ENCODE measurements at places on chromosomes 12 and 14.

DNA sequence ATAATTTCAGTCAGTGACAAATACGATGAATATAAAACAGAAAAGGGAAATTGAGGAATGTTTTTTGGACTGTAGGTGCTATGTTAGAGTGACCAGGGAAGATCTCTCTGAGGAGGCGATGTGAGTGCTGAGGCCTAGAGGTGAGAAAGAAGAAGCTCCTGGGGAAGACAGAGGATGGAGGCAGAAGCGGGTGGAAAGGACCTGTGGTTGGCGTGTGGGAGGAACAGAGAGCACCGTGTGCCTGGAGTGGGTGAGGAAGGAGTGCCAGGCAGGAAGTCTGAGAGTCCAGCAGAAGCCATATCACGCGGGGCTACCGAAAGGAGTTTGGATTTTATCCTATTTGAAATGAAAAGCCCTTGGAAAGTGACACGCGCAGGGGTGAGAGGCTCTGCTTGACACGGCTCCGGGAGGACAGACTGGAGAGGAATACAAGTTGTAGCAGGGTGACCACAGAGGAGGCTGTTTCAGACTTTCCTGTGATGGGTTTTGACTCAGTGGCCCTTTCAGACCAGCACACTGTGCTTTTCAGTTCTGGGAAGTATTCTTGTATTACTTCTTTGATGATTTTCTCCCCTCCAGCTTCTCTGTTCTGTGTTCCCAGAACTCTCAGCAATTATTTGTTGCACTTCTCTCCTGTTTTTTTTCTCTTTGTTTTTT lies 96.9 kb downstream of the VRK1 start:
- no peak for DNase-seq

DNA sequence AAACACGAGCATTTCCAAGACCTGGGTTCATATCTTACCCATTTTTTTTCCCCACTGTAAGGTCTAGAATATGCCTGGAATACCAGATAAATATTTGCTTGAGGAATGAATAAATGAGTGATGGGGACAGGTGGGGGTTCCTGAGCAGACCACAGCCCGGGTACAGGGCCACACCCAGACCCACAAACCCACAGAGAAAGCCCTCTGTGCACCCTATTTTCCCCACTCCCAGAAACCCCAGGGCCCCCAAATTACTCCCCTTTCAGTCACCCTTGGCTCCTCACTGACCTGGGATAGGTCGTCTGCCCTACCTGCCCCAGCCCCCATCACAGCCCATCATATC lies 66.5 kb upstream of the DDX11 start:
- no peak for DNase-seq

GRCh38 chr12:71938728-71939385 lies at the start of gene TPH2:
TPH2 (plus strand) TSS chr12:71938845; CDS start chr12:71938987, 142 bp downstream.
- DNase-seq = no peak

- no peak for DNase-seq
These were observed 37.0 kb upstream of the EIF5 start for GRCh38 chr14:103296987-103297386.

- DNase-seq = no peak
These were observed 5.5 kb upstream of the DIO2 start for GRCh38 chr14:80216818-80217217.

GRCh38 chr14:24735984-24736630 lies 102.1 kb upstream of the GZMB start:
- no peak for DNase-seq

GRCh38 chr12:56206452-56207166 lies 15.1 kb downstream of the RNF41 start:
- no peak for DNase-seq

DNA sequence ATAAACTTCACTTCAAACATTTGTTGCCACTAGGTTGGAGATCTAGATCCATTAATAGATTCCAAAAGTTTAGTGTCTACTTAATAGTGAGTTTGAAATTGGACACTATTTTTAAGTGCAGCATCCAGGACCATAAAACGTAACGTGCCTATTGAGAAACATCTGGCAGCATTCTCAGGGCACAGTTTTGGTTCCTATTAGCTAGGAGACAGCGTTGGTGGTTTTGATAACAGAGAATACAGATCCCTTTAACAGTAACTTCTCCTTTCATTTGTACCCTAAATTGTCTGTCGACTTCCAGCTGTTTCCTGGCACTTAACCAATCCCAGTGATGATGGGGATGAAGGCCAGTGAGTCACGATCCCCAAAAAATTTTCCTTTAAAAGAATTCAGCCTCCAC lies 25.8 kb downstream of the KCNK10 start:
- DNase-seq = no peak

GRCh38 chr14:59187802-59188460 lies 536 bp upstream of the DAAM1 start:
- peak; percentile 18 for DNase-seq

DNA sequence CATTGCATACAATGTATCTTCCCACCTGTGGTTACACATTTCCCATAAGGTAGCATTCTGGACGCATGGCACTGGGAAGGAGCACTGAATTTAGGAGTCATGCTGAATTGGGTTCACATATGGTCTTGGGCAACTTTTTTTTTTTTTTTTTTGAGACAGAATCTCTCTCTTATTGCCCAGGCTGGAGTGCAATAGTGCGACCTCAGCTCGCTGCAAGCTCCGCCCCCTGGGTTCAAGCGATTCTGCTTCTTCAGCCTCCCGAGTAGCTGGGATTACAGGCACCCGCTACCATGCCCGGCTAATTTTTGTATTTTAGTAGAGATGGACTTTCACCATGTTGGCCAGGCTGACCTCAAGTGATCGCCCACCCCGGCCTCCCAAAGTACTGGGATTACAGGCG lies 13.3 kb downstream of the DIP2B start:
- DNase-seq = no peak

DNA sequence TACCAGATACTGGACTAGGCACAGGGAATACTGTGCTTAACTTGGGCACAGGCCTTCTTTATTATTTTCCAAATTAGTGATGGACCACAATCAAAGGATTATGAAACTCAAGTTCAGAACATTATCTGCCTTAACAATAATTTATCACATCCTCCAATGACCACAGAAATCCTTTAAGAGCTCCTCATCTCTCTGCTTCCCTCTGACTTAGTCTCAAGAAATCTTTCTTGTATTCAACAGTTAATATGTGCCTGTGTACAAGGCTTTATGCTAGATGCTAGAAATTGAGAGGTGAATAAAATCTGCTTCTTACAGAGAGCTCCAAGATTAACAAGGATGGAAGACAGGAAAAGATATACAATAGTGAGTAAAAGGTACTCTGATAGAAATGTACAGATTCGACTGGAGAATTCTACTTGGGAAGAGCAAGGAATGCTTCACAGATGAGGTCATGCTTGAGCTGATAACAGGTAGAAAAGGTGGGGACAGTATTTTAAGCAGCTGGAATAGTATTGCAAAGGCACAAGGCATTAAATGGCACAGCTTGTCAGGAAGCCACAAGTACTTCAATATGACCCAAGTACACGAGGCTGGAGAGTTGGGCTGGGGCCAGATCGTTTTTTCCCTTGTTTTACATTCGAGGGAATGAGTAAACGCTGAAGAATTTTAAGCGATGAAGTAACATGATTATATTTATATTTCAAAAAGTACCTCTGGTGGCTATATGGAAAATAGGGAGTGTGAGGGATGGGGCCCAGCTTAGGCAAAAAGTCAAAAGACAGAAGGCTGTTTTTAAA lies 55.1 kb upstream of the ARID2 start:
- no peak for DNase-seq

DNA sequence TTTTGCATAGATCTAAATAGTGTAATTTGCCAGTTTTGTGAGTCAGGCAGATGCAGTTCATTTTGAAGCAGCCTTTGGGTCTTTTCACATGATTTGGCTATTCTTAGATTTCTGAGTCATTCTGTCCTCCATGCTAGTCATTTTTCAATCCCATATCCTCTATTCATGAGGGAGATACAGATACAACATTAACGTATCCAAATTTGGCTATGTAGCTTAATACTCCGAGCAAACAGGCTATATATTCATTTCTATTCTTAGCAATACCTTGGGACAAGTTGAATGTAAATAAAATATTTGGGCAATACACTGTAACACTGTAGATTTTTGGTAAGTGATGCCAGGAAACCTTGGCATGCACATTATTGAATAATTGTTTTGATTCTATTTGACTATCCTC lies 270.7 kb upstream of the PDE3A start:
- no peak for DNase-seq

GRCh38 chr12:107525719-107526554 lies 159.7 kb upstream of the PWP1 start:
- no peak for DNase-seq

DNA sequence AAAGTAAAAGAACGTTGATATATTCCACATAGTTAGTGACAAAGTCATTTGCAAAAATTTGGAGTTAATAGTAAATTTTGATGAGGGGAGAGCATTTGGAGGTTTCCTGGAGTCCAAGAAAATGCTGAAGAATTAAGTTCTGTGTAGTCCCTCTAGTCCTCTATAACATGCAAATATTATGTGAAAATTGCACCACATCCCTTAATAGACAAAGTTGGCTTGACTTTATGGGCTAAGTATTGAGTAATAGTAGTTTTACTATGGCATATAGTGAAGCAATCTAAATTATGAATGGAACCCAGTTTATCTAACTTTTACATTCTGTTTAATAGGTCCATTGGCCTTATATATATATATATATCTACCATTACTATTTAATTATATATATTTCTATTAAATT lies 66.4 kb upstream of the DCN start:
- no peak for DNase-seq

DNA sequence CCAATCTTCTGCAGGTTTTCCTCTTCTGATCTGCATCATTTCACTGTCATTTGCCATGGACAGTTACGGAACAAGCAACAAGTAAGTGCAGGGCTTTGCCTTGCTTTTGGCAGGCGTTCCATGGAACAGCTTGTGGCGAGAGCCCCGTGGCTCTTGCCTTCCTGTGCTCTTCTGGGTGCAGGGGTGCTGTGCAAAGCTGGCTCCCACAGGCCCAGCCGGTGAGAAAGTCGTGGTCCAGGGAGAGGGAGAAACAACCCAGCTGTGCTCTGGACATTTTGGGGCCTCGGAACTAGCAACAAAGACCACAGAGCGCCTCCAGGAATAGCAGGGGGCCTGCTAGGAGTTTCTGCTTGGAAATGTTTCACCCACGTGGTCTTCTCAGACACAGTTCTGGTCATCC lies 164.7 kb downstream of the ADGRD1 start:
- no peak for DNase-seq

- DNase-seq = no peak
These were observed 44.9 kb downstream of the DDX11 start for GRCh38 chr12:31118347-31119191.

DNA sequence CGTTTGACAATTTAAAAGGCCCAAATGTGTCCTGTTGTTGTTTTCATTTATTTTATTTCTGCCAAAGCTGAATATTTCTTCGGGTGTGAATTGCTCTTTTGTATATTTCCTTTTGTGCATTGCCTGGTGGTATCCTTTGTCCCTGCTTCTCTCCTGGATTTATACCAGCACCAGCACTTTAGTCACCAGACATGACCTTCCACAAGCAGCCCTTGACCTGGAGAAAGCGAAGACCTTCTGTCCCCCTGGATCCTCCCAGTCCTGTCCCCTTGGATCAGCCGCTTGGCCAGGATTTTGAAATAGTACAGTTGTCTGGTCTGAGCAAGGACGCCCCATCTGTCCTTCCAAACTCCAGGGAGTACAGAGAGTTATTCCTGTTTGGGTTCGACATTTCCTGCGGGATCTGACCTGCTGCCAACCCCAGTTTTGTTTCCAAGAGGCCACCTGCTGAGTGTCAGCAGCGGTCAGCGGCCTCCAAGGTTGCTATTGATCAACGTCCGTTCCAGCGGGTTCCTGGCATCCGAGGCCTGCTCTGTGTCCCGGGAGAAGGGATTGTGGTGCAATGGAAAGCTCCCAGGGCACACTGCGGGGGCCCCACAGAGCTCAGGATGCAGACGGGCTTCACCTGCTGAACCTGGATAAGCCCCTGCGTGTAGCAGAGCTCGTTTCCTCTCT lies 45.1 kb upstream of the CHGA start:
- no peak for DNase-seq

- no peak for DNase-seq
These were observed 1080.7 kb downstream of the LRFN5 start for GRCh38 chr14:42687421-42687820.

DNA sequence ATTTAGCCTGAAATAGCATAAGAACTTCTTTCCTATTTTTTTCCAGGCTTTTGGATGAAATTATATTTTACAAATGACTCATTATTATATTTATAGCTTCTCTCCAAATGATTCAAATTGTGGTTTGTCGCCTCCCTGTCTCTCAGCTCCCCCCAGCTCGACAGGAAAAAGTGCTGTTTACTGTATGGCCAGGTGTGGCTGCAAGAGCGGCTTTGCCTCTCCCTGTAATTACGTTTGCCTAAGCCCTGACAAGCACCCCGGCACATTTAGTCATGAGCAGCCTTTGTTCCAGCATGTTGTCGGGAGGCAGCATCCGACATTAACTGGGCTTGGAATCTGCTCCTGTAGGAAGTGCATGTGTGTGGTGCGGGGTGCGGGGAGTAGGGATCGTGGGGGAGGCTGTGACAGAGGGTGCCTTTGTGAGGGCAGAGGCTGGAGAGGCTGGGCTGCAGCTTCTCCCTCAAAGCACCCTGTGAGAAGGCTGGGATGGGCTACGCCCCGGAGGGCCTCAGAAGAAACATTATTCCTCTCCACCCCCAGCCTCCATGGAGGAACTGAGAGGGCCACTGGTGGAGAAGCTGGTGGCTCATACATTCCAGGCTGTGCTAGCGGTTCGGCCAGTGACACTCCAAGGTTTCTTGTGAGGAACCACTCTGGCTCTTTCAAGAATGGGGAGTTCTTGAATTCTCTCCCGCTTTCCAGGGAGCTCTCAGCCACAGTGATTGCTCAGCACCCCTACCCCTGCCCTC lies 42.1 kb upstream of the CTDSP2 start:
- no peak for DNase-seq

DNA sequence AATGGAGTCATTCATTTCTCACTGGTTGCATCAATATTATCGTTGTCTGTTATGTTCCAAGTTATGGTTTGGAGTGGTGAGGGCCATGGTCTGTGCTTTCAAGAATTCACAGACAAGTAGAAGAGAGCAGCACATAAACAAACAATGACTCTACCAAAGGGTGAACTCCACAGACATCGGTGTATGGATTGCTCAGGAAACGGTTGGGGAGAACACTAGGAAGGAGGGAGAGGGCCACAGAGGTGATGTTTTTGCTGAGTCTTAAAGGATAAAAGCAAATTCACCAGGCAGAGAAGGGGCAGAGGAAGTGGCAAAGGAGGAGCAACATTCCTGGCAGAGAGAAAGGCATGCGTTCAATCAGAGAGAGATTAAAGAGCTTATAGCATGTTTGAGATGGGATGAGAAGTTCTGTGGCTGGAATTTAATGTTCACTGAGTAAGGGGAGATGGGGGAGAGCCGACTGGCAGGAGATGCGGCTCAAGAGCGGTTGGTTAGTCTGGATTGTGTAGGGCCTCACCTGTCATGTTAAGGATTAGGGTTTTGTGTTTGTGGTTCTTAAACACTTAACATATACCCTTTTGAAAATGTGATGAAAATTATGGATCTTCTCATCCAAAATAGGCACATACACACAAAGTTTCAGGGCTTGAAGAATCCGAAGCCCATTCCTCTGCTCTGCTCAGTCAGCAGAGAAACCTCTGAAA lies 42.3 kb upstream of the FRMD6 start:
- DNase-seq = no peak

GRCh38 chr14:37422748-37423147 lies 172.3 kb downstream of the FOXA1 start:
- no peak for DNase-seq
